ENCODE measurements at places on chromosomes 5 and 9.

- DNase-seq, result no peak
Observed at GRCh38 chr5:14869233-14869632, 2.3 kb downstream of the ANKH start.

DNA sequence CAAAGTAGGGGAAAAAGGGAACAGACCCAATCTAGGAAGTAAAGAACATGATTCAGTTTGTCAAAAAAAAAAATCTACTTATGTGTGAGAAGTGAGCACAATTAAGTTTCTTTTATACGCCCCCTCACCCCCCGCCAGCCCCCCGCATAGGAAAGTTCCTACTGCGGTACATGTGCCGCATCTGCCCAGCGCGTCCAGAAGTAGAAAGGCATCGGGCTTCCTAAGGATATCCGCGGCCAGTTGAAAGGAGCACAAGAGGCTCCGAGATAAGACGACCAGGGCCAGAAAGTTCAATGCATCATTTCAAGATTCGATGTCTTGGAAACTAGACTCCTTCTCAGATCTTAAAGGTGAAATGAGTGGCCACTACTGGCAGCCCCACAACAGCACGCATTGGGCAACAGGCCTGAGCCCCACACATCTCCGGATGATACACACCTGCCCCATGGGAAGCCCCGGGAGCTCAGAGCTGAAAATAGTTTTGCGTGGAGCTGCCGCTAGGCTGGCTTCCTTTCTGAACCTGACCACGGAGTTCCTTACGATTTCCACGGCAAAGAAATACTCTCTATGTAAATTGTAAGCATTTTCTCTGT is 203.9 kb downstream of the RAB3C start:
- DNase-seq, result no peak

- no peak for DNase-seq
Observed at GRCh38 chr5:493119-493701, 31.0 kb downstream of the SLC9A3 start.

- DNase-seq, result no peak
Observed at GRCh38 chr9:109263358-109263757, 57.5 kb downstream of the EPB41L4B start.
